ENCODE measurements at places on chromosomes 11 and 22.

GRCh38 chr22:28541137-28541536 lies 138.5 kb downstream of the TTC28 start:
- DNase-seq, result no peak

DNA sequence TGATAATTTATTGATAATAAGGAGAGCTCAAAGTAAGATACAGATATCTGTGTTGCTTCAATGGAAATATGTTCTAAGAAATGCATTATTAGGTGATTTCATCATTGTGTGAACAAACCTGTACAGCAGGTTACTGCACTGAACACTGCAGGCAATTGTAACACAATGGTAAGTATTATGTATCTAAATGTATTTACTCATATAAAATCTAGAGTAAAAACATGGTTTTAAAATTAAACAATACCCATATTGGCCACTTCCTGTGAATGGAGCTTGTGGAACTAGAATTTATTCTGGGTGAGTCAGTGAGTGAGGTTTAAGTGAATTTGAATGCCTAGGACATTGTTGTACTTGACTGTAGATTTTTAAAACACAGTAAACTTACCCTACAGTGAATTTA lies 722.9 kb upstream of the RAG2 start:
- no peak for DNase-seq

- no peak for DNase-seq
Measured at GRCh38 chr11:2267851-2268728, 2.3 kb downstream of the ASCL2 start.

DNA sequence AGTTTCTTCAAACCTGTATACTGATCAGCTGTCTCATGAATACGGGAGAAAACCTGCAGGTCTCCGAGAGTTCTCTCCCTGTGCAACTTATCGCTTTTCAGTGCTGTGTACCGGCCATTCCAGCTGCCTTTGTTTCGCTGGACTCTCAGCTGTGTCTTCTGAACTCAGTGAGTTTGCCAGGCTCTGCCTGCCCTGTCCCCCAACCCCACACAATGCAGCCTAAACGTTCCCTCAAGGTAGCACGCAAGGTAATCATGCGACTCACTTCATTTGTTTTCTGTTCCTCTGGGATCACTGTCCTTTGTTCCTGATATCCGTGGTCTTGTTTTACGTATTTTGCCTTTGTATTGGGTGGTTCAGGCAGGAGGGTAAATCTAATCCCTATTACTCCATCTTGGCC lies 13.5 kb downstream of the RBM7 start:
- DNase-seq, result no peak

DNA sequence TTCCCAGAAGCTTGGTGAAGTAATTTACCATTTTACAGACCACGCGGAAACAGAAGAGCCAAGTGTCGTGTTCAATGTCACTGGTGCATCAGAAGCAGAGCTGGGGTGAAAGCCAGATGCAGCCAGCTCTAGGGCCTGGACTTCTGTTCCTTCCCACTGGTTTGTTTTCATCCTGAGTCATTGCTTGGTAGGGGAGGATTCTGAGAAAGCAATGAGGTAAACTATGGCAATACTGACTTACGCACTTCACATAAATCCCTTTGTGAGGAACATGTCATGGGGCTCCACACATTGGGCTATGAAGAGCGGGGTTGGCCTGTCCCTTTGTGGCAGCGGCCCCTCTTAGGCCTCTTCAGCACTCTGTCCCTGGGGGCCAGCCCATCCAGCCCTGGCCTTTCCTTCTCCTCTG lies 52.4 kb upstream of the RBFOX2 start:
- DNase-seq, result no peak

DNA sequence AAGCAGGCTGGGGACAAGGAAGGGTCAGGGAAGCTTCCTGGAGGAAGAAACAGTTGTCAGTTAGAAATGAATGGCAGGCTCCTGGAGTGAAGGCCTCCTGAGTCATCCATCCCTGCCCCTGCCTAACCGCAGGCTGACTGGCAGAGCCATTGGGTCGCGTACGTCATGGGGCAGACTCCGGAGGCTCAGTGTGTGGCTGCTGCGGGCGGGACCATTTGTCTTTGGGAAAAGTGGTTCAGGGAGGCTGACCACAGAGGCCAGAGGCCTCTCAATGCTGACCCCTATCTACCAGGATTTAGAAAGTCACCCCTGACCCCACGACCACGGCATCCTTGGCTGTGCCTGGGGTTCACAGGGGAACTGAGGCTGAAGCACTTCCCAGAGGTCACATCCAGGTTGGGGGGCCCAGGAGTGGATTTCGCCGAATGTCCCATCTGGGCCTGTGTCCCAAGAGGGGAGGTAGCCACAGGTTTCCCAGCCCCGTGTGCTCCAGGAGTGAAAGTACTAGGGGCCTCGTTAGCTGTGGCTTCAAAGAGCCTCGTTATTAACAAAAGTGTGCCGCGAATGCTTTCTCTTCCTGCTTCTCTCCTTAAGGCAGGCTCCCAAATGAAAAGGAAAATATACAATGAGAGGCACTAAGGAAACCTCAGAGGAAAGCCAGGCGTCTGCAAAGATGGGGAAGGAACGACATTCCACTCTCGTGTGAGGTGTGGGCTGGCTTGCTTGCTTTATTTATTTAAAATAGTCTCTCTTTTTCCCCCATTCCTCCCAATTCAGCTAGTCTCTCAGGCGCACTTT lies 58.9 kb downstream of the FLRT1 start:
- DNase-seq, result no peak
